ENCODE measurements at places on chromosomes 6 and 20. TPM values are rescaled to one million over a fixed set of nuclear protein-coding genes. Genes with fewer than 3 reads are reported as not detected.

GRCh38 chr6:54768494-54768893 lies 78.1 kb upstream of the FAM83B start:
- DNase-seq = no peak

GRCh38 chr6:49151957-49152356 lies 311.1 kb downstream of the MMUT start:
- no peak for DNase-seq

GRCh38 chr6:75997696-75998095 lies 74.8 kb downstream of the IMPG1 start:
- no peak for DNase-seq

TREM2 gene
- 1.1 TPM for total RNA-seq

STK4 gene
- 9.7 TPM for total RNA-seq

Data from heart right ventricle (tissue), 16 donors.